ENCODE measurements at places on chromosomes 1 and 21. TPM values are rescaled to one million over a fixed set of nuclear protein-coding genes. Genes with fewer than 3 reads are reported as not detected.

PRPF38B gene
- total RNA-seq, result 14.6 TPM

ESRRG gene
- total RNA-seq, result not detected

ASPM gene
- 2.9 TPM for total RNA-seq

KLHDC9 gene
- 2.6 TPM for total RNA-seq

THEMIS2 gene
- 9.1 TPM for total RNA-seq

ARMH1 gene
- 2.2 TPM for total RNA-seq

KLHDC8A gene
- 2.9 TPM for total RNA-seq

UBE2U gene
- not detected for total RNA-seq

TPTE gene
- not detected for total RNA-seq

FCRL2 gene
- not detected for total RNA-seq

ATP1A4 gene
- total RNA-seq, result not detected

TSPAN2 gene
- total RNA-seq, result 1.0 TPM

TNFRSF8 gene
- 0.05 TPM for total RNA-seq

CFH gene
- 373 TPM for total RNA-seq

HSPB7 gene
- 0.10 TPM for total RNA-seq

CTSS gene
- total RNA-seq, result 2.8 TPM

APOBEC4 gene
- total RNA-seq, result not detected

ACTN2 gene
- not detected for total RNA-seq

CFHR3 gene
- 0.31 TPM for total RNA-seq

AMY2B gene
- total RNA-seq, result 6.4 TPM

SPATA46 gene
- not detected for total RNA-seq

MRPS6 gene
- 15.1 TPM for total RNA-seq

TDRD5 gene
- not detected for total RNA-seq

ANGPTL3 gene
- total RNA-seq, result not detected

ASTN1 gene
- total RNA-seq, result 0.15 TPM

FRRS1 gene
- total RNA-seq, result 4.4 TPM

OR2T2 gene
- total RNA-seq, result not detected

UBL4B gene
- total RNA-seq, result not detected

LRRC39 gene
- total RNA-seq, result 0.37 TPM

C1orf87 gene
- not detected for total RNA-seq

NBPF10 gene
- 1.9 TPM for total RNA-seq
